ENCODE measurements at places on chromosomes 16 and 17.
A peak's percentile ranks its signal among the peaks of the same experiment; 100 is the strongest.

DNA sequence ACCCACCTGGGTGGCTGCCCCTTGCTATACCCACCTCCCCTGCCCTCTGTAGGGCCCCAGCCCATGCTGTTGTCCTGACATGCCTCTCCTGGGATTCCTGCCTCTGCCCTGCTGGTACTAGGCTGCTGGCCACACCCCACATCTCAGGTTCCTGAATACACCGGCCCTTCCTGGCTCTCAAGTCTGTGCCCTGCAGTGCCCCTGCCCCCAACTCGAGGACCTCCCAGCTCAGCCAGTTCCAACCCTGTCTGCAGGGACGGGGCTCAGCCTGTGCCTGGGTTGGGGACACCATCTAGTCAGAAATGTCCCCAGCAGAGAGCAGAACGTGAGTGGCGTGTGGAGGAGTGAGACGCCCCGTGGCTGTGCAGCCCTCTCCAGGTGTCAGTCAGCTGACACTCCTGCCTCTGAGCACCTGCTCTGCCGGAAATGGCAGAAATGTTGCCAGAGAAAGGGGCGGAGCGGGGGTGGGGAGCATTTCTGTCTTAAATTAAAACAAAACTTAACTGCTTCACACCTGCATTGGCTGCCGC is 28.7 kb downstream of the ACSF3 start:
- DNase-seq, result no peak

GRCh38 chr17:79826204-79826680 is 13.0 kb downstream of the CBX4 start:
- no peak for DNase-seq

DNA sequence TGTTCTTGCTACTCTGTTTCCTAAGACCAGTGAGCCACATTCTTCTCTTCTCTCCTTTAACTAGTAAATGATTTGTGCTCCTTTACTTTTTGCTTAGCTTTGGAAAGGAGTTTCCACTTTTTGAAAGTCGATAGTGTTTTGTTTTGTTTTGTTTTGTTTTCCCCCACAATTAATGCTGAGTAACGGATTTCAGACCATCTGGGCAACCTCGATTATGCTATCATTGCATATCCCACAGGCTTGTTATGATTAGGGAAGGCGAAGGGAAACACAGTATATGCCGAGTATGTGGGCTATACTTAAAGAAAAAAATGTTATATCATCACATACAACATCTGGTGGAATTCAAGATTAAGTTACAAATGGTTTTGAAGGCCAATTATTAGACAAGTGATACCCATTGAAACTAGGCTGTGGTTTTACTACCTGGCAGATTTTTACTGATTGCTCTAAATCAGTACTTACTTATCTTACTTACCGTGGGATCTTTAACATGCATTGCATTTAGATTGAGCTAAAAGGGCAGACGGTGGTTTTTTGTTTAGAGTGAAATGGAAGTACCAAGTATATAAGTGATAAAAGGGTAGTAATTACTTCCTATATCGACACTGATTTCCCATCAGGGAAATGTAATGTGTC is 361.3 kb upstream of the SOX9 start:
- no peak for DNase-seq

DNA sequence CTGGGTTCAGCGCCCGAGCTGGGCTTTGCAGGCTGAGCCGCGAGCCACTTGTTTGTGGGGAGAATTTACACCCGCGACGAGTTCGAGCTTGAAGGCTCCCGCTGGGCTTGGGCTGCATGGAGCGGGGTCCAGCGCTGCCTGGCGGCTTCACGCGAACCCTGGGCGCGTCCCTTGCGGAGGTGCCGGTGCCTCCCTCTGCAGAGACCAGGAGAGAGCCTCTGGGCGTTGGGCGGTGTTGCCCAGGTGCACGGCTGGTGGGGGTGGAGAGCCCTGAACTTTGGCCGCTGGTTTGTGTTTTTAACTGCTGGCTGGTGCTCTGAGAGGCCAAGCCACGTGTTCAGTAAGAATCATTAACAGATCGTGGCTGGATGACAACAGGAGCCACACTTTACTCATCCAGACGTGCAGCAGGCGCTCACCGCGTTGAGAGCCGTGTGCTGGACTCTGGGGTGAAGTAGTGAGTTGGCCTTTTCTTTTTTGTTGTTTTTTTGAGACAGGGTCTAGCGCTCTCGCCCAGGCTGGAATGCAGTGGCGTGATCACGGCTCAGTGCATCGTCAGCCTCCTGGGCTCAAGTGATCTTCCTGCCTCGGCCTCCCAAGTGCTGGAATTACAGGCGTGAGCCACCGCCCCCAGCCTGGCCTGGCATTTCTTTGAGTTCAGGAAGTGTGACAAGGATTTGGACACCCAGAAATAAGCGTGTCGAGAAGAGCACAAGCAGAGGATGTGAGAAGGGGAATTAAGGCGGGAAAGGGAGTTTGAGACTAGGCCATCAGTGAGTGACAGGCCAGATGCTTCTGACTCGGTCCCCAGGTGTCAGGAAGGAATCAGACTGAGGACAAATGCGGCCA is 827 bp downstream of the CDK10 start:
- no peak for DNase-seq

DNA sequence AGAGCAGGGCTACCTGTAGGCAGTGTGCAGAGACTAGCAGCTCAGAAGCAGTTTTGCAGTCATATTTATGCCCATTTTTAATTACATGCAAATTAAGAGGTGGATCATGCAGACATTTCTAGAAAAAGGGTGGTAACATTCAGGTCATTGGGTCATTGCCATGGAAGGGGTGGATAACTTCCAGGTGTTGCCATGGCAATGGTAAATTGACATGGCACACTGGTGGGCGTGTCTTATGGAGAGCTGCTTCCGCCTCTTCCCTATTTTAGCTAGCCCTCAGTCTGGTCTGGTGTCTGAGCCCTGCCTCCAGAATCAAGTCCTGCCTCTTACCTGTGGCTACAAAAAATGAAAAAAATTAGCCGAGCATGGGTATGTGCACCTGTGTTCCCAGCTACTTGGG is 2.8 kb upstream of the DNAI2 start:
- DNase-seq, result no peak

DNA sequence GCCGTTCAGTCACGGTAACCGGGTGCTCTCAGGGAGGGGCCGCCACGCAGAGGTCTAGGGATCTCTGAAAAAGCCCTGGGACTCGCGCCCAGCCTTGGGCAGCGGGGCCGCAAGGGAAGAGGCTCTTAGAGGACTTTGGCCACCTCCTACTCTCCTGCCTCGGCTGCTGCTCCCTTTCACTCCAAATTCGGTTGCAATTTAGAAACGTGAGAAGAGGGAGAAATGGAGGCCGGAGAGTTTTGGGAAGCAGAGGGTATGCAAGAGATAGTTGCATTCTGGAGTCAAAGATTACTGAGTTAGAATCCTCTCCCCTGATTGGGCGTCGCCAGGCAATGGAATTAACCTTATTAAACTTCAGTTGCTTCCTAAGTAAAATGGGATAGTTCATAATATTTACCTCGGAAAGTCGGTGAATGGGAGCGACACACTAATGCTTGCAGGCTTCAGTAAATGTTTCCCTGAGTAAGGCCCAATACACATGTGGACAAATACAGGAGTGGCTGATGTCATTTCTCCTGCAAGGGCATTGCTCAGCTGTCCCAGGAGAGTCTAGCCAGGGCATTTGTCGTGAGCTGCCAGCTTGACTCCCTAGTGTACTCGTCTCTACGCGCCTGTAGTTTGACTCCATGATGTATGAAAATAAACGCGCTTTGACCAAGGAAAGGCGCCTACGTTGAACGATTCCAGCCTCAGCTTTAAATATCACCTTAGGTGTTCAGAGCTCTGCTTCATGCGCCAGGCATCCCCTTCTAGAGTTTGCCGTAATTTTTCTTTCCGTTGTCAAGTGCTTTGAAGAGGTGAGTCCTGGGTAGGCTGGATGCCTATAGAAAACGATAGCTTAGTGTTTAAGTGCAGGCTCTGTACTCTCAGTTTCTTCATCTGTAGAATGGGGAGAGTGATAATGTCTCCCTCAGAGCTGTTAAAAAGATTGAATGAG is 667 bp downstream of the OGFOD1 start:
- DNase-seq, result peak; percentile 14

GRCh38 chr16:4675864-4676786 is 17.2 kb upstream of the NUDT16L1 start:
- DNase-seq, result no peak

GRCh38 chr16:9034056-9034455 is 57.4 kb upstream of the HAPSTR1 start:
- no peak for DNase-seq

GRCh38 chr17:83028851-83029250 is 50.6 kb upstream of the METRNL start:
- no peak for DNase-seq

- no peak for DNase-seq
Measured at GRCh38 chr16:10015397-10015796, 166.8 kb downstream of the GRIN2A start.

- DNase-seq, result no peak
Measured at GRCh38 chr16:89764711-89765201, 43.4 kb downstream of the ZNF276 start.
